Stomach (tissue), 19 donors: ENCODE measurements at places on chromosomes 16 and 17. TPM values are rescaled to one million over a fixed set of nuclear protein-coding genes. Genes with fewer than 3 reads are reported as not detected.
A peak's percentile ranks its signal among the peaks of the same experiment; 100 is the strongest.

GRCh38 chr16:23408823-23409298 is 44.1 kb downstream of the COG7 start:
- no peak for DNase-seq

DNA sequence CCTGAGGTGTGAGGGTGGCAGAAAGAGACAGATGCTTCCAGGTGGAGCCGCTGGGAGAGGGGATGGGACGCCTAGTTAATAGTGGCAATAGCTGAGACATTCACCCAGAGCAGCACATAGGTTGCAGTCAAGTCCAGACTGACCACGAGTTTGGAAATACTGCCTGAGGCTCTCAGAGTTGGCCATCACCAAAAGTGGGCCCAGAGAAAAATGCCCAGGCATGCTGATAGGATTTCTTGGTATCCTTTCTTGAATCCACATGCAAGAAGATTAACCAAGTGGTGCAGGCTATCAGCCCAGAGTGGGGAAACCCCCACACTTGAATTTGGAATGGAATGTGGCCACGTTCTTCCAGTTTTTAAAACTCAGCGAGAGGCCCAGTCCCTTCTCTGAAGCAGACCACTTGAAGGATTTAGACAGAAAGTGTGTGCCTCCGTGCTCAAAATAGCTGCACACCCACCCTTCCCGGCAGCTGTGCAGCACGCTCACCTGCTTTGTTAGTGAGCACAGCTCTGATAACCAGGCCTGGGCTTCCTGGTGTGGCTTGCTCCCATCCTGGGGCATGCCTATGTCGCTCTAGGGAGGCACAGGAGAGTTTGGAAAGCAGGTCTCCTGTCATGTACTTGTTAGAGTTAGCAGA is 35.7 kb downstream of the PLD6 start:
- DNase-seq, result no peak

DNA sequence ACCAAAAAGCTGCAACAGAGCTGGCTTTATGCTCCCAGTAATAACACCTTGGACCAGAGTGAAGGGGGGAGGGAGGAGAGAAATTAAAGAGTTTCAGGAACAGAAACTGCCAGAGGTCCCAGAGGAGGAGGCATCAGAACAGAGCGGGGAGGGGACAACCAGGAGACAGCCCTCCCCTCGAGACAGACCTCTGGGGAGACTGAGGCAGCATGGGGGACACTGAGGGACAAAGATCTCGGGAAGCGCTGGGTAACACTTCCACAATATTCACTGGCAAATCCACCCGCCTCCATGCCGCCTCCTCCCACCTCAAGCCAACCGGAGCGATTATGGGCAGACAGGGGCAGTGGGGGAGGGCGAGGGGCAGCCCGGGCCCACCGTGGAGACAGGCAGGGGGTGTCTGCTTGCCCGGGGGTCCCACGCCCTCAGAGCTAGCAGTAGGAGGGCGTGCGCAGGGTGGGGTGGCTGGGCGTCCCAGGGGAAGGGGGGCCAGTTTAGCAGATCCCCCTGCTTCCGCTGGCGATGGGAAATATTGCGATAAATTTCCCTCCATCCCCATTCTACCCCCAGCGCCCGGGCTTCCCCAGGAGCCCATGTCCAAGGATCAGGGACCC is 1.2 kb downstream of the PCGF2 start:
- DNase-seq, result no peak

DNA sequence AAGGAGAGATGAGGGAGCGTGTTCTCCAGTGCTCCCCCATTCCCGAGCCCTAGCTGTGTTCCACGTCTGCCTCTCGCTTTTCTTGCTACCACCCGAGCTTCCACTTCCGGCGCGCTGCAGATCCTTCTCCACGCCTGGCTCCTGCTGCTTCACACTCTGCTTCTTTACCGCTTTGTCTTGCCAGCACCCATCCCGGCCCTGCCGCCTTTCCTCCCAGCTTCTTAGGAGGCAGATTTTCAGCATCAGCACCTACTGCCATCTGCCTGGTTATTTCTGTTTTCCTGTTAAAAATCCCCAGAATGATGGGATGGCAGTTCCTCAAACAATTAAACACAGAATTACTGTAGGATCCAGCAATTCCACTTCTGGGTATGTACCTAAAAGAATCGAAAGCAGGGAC is 64.7 kb downstream of the ELAC2 start:
- DNase-seq, result no peak

GRCh38 chr17:17985555-17985954 is 12.9 kb downstream of the DRC3 start:
- DNase-seq, result no peak

GRCh38 chr17:47733047-47733673 is at the start of gene TBX21:
TBX21 (plus strand) TSS chr17:47733236; CDS start chr17:47733455, 219 bp downstream.
- DNase-seq, result peak; percentile 74

DNA sequence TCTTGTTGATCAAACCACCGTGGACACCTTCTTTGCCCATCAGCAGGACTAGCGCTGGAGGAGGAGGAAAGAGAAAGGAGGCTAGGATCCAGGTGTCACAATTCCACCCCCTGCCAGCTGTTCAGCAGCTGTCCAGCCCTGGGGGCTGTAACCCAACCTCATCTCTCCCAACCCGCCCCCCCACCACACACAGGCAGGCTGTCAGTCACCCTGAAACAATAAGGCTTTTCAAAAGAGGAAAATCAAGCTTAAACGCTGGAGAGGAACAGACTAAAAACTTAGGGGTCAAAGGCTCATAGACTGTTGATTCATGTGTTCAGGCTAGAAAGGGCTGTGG is 2.4 kb downstream of the PFN1 start:
- DNase-seq, result no peak

DNA sequence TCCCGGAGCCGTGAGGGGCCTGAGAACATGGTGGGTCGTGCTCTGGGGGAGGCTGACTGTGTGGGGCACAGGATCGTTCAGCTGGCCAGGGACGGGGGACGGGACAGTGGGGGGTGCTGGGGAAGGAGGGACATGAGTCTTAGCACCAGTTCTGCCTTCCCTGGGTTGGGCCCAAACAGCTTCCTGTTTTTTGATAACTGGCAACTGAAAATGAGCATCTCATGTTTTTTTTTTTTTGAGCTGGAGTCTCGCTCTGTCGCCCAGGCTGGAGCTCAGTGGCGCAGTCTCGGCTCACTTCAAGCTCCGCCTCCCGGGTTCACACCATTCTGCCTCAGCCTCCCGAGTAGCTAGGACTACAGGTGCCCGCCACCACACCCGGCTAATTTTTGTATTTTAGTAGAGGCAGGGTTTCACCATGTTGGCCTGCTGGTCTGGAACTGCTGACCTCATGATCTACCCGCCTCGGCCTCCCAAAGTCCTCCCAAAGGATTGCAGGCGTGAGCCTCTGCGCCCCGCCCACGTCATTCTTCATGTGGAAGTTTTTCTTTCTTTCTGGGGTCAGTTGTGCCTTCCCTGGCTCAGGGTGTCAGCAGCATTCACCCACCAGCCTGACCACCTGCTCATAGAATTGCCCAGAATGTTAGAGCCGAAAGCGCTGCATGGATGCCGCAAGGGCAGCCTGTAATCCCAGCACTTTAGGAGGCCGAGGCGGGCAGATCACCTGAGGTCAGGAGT is 6.4 kb downstream of the ASPSCR1 start:
- no peak for DNase-seq

- no peak for DNase-seq
Measured at GRCh38 chr17:57466017-57466471, 209.7 kb downstream of the MSI2 start.

DNA sequence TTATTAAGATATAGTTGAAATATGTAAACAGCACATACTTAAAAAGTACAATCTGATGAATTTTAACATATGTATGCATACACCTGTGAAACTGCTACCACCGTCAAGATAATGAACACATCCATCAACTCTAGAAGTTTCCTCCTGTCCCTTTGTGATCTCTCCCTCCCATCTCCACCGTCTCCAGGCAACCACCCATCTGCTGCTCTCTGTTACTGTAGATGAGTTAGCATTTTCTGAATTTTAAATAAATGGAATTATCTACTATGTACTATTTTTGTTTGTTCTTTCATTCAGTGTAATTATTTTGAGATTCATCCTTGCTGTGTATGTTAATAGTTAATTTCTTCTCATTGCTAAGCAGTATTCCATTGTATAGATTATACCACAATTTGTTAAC is 40.2 kb upstream of the SMPD3 start:
- no peak for DNase-seq

GRCh38 chr17:64401941-64402340 is 11.3 kb upstream of the PECAM1 start:
- DNase-seq, result no peak

DNA sequence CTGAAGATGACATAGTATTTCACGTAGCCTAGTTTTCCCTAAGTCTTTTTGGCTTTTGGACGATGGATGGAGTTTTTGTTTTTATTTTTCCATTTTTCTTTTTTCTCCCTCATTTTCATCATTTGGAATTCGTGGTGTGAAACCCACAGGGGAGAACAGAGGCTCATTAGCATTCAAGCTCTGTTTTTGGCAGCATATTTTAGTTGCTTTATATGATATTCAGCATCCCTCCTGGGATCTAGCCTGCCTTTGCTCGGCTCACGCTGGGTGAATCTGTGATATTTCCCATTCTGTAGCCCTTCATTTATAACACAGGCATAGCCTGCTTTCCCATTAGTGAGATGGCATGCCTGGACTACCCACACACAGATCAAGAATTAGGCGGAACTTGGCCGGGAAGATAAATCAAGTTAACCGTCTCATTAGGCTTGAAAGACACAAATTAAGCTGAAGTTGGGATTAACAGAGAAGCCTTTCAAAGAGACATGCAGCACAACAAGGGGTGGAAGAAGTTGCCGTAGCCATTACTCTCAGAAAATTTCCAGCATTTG is 20.1 kb upstream of the CLEC19A start:
- no peak for DNase-seq

GRCh38 chr16:25371342-25371741 is 113.7 kb upstream of the ZKSCAN2 start:
- DNase-seq, result no peak

DNA sequence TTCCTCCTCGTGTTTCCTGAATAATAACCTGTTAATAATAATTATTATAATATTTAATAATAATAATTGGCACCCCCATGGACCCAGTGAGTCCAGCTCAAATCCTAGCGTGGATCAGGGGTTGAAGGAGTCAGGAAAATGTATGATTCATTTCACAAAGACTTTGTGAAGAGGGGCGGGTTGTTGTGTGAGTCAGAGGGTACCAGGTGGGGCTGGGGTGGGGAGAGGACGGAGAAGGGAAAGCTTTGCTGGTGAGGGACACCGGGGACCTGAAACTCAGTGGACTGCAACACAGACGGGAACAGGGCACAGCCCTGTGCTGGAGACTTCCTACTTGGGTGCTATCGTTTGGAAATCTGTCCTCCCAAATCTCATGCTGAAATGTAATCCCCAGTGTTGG is 3.1 kb upstream of the ADORA2B start:
- no peak for DNase-seq

DNA sequence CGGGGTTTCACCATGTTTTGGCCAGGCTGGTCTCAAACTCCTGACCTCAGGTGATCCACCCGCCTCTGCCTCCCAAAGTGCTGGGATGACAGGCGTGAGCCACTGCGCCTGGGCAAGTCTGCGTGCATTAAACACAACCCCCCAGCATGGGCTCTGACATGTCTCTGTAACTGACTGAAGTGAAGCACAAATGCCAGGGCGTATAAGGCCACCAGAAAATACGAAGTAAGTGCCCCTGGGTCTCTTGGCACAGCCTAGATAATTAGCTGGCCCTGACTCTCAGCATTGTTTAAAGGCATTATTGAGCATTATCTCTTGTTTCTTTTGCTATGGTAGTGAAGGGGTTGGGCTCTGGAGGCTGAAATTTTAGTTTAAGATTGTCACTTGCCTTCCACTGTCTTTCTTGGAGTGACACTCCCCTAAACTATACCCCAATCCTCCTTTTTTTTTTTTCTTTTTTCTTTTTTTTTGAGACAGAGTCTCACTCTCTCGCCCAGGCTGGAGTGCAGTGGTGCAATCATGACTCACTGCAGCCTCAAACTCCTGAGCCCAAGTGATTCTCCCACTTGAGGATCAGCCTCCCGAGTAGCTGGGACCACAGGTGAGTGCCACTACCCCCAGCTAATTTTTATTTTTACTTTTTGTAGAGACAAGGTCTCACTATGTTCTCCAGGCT is 8.2 kb upstream of the SEC14L1 start:
- no peak for DNase-seq

- no peak for DNase-seq
Measured at GRCh38 chr17:79242873-79243602, 168.4 kb downstream of the ENGASE start.

GRCh38 chr16:50304467-50305440 is 38.4 kb downstream of the ADCY7 start:
- no peak for DNase-seq

GRCh38 chr17:64158831-64159590 is 29.1 kb upstream of the ERN1 start:
- peak; percentile 63 for DNase-seq

DNA sequence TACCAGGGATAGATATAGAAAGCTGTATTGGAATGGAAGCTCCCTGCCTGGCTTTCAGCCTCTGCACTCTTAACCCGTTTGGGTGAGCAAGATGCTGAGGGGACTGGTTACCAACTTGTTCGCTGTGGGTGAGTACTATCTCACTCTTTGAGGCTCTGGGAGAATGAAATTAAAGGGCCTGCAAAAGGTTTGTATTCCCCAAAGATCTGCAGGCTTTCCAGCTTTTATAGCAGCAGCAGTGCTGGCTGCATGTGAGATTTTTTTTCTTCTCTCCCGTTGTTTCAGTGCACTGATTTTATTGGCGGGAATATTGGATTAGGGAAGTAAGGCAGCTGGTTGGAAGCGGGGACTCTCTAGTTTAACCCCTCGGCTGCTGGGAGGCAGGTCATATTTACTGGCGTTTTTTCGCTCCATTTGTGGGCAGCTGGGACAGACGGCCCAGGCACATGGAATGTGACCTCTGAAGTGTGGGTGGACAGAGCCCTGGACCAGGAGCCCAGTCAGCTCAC is 30.9 kb downstream of the C17orf75 start:
- no peak for DNase-seq

DNA sequence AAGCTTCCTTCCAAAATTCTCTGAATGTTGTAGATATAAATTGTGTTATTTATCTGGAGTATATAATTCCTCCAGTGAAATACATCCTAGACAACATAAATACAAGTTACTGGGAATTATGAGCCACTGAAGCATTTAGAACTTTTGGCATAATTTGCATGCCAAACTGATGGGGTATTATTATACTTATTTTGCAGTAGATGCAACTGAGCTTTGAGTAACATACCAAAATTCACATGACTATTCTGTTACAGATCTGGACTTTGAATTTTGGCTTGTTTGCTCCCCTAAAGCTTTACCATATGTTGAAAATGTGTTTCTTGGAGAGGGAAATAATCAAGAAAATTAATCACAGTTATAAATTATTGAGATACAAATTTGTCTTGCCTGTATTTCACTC is 372.5 kb downstream of the CDH11 start:
- no peak for DNase-seq

GRCh38 chr17:77126519-77126918 is 14.2 kb upstream of the SEC14L1 start:
- DNase-seq, result peak; percentile 65

- no peak for DNase-seq
Measured at GRCh38 chr17:67035131-67036083, 8.9 kb upstream of the CACNG1 start.

- DNase-seq, result no peak
Measured at GRCh38 chr16:1341495-1342420, 8.3 kb downstream of the BAIAP3 start.

- no peak for DNase-seq
Measured at GRCh38 chr16:77898671-77899211, 110.4 kb downstream of the VAT1L start.

PIRT gene
- total RNA-seq, result not detected

KRTAP17-1 gene
- total RNA-seq, result not detected

NUFIP2 gene
- total RNA-seq, result 151 TPM

EFNB3 gene
- 0.29 TPM for total RNA-seq

SLC2A4 gene
- total RNA-seq, result 4.2 TPM

TBX21 gene
- not detected for total RNA-seq
